ENCODE measurements at places on chromosomes 7 and 10.

- DNase-seq, result no peak
Measured at GRCh38 chr10:70285476-70285831, 1.6 kb upstream of the NPFFR1 start.

DNA sequence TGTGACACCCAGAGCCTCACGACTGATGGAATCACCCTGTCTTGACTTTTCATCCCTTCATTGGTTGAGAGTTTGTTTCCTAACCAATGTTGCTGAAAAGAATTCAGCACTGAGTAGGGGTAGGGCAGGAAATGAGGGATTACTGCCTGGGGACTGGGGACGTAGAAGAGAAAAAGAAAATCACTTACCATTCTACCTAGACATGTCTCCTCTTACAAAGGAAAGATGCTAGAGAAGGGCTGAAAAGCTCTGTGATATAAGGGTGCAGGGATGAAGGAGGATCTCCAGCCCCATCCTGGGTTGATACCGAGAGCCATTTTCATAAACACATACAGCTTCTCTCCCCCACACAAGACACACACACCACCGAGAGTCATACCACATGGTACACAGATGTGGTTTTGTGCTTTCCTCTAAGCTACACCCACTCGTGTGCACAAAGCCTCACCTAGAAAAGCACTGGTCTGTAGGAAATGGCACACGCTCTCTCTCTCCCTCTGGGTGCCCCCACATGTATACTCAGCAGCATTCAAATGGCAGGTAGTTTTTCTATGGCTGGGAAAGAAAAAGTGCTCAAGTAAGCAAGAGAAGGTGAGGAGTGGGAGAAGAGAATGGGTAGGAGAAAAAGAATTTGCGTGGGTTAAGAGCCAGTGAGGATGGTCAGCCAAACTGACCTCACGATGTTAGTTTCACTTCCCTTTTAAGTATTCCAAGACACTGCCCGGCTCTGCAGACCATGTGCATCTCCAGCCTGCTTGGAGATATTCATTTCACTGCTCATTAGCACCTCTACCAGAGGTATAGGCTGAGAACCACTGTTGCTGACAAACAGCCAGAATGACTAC lies 85.8 kb downstream of the CALD1 start:
- no peak for DNase-seq

DNA sequence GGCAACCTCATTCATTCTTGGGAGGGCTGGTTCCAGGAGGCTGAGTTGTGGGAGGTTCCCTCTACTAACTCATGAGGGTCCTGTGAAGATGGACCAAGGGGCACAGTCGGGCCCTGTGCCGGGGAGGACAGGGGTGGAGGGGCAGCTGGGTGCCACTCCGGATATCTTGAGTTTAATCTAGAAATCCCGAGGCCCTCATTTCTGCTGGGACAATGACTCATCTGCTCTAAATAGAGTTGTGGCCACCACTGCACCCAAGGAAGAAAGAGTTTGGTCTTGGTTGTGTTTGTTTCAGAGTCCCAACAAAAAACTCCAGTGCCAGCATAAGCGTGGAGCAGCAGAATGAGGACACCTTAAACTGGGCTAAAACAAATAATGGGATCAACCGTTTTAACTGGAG lies 82.4 kb downstream of the EBF3 start:
- DNase-seq, result no peak

DNA sequence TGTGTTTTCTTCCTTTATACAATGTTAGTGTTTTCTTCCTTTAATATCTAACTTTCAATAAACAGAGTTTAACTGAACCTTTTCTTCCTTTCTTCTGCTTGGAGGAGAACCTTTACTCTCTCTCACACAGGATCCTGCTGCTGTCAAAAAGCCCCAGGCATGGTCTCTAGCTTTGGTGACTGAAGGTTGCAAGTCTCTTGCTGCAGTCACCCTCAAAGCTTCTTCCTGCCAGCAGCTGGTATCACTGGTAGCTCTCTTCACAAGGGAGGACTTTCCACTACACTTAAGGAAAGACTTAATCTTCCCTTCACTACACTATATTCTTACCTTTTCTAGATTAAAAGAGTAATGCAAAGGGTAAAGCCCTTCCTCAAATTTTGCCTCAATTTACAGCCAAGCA lies 153.4 kb downstream of the SGMS1 start:
- DNase-seq, result no peak

GRCh38 chr10:55746002-55746401 lies 615.1 kb downstream of the ZWINT start:
- DNase-seq, result no peak

DNA sequence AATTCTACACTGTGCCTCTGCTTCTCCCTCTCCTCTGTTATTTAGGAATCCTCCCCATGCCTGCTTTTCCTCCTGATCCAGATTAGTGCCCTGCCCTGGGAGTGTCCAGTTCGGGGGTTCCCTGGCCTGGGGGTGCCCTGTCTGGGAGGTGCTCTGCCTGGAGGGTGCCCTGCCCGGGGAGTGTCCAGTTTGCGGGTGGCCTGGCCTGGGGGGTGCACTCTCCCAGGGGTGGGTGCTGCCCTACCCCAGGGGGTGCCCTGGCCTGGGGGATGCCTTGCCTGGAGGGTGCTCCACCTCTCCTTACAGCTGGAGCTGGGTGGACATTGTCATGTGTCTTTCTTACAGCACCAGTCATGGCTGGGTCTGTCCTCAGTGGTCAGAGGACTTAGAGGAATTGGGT lies 20.2 kb downstream of the RAMP3 start:
- DNase-seq, result no peak

- DNase-seq, result no peak
Measured at GRCh38 chr7:13801669-13802068, 187.8 kb downstream of the ETV1 start.

DNA sequence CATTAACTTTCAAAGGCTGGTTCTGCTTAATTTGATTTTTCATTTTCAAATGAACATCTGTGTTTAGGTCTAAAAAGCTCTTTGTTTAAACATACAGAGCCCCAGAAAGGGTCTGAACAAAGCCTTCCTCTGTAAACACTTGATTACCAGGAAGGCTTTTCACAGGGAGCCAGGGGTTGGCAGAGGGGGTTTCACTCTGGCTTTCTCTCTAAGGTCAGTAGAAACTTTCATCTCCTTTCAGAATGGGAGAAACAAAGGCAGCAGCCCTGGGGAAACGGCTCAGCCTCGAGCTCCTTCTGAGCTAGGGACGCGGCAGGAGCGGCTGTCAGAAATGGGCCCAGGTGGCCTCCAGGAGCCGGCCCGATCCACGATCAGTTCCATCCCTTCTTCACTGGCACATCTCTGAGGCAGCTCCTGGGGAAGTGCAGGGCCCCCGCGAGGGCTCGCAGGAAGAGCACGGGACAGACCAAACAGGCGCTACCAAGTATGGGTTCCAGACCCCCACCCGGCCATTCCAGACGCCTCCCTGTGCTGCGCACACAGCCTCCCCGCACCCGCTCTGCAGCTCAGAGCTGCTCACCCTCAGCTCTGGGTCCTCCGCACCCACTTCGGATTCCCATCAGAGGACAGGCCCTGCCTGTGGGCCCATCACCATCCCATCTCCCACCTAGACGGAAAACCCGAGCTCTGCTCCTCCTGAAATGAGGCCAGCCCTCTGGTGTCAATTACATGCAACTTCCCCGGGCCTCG lies 124.1 kb downstream of the MAD1L1 start:
- no peak for DNase-seq

DNA sequence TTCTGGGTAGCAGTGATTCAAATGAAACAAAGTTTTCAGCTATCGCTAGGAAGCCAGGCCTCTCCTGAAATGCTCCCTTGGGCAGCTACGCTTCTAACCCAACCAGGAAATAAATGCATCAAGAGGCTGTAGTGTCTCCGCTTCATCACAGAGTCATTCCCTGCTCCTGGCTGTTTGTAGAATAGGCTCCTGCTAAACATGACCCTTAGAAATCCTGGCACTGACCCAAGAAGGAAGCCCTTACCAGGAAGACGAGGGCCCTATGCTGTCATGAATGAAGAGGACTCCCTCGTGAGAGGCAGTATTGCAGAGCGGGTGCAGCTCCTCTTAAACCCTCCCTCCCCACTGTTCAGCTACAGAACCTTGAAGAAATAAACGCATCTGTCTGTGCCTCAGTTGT lies 48.3 kb downstream of the NOD1 start:
- DNase-seq, result no peak

DNA sequence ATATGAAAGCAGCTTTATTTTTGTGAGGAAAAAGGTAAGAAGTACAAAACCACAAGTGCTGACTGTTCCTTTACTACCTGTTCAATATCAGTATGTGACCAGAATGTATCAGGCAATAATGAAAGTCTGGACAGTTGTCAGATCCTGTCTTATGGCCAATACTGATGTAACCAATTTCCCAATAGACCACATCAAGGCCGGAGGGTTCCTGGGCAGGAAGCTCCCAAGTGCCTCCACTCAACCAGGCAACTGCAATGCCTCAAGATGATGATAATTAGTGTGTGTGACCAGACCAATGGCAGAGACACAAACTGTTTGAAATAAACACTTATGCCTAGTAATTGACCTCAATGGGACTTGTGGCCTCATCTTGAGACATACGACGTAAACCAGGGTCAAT lies 149.4 kb upstream of the ASAH2 start:
- no peak for DNase-seq

GRCh38 chr10:103847909-103848468 lies 7.4 kb downstream of the SH3PXD2A start:
- no peak for DNase-seq

- no peak for DNase-seq
Measured at GRCh38 chr10:127720142-127720541, 16.8 kb upstream of the FOXI2 start.

DNA sequence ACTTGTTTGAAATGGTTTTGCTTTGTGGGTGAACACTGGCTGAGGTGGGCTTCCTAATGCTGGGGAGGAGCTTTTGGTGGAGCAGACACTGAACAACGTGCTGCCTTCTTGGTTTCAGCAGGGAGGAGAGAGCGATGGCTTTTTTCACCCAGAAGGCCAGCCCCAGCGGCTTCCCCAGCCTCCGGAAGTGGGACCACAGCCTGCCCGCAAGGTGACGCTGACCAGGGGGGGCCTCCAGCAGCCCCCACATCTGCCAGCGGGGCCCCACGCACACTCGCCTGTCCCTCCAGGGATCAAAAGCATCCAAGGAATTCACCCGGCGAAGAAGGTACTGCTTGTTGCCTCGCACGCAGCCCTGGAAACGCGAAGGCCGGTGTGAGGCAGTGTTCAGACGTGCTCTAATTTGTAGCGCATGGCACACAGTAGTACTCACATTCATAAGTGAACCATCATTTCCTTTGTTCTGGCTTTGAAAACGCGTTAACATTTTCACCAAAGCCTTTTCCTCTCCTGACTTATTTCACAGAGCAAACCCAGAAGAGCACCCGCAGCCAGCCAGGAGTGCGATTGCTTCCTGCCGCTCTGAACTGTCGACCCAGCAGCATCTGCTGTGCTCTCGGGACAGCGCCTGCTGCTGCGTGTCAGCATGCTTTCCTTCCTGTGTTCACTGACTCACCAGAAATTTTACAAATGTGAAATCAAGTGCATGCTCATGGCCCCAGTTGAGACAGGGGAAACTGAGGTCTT lies 48.4 kb downstream of the SHH start:
- DNase-seq, result no peak

- no peak for DNase-seq
Measured at GRCh38 chr10:59373071-59373470, 10.7 kb upstream of the FAM13C start.

- no peak for DNase-seq
Measured at GRCh38 chr7:91068136-91068795, 196.0 kb upstream of the FZD1 start.

DNA sequence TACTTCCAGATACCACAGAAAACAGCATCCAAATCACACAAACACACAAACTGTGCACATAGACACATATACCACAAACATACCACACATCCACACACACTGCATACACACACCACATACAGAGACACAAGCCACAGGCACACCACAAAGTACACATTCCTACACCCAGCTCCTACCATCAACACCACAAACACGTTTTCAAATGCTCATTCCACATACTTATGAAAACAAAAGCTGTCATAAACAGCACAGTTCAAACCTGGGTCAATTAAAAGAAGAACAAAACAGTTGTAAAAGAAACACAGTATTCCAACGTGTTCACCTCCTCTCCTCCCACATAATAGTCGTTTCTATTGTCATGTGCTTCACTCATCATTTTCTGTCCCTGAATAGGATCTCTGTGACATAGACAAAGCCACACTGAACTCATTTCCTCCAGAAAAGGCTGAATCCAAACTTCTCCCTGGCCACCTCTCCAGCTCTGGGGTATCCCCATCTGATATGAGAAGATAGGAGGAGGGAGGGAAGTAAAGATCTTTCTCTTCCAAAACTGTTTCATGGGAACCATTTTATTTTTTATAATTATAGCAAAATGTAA lies 89.2 kb downstream of the CXCL12 start:
- no peak for DNase-seq

- no peak for DNase-seq
Measured at GRCh38 chr7:70553364-70553763, 578.6 kb upstream of the GALNT17 start.

DNA sequence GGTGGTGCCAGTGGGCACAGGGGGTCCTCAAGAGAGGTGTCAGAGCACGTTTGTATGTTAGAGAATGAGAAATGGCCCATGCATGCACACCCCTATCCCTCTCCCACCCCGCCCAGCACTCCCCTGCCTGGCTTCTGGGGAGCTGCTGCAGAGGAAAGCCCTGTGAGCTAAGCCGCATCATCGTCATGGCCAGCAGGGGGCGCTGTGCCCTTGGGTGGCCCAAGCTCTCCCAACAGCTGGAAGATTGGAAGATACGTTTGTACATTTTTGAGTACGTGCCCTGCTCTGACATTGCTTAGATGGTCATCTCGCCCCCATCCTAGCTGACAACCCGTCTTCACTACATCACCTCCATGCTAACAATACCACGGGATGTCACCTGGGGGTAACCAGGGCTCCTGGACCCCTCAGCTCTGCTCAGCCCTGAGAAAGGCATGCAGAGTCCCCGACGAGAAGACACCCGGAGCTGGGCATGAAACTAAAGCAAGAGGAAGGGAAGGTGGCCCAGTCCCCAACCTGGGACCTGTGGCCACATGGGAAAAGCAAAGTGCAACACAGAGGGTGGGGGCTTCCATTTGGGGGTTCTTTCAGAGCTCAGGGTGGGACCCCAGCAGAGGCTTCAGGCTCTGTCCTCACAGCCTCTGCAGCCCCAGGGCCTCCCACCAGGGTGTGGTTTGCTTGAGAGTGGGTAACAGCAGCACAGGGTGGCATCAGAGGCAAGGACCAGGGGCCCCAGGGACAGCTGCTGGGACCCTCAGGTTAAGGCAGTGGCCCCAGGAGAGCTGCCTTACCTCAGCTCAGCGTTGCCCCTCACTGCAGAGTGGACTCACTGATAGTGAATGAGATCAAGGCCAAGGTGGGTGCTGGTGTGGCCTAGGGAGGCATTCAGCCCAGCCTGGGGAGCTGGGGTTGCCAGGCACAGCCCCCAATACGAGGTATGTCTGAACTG lies 136.6 kb downstream of the PTPN20 start:
- DNase-seq, result no peak

- DNase-seq, result no peak
Measured at GRCh38 chr7:118286131-118286530, 61.6 kb downstream of the ANKRD7 start.

GRCh38 chr10:23344241-23344841 lies at the start of gene C10orf67:
Gene C10orf67 (minus strand): TSS chr10:23344797. CDS start chr10:23344774, 23 bp downstream.
- no peak for DNase-seq

GRCh38 chr7:2969398-2970306 lies 74.0 kb downstream of the CARD11 start:
- no peak for DNase-seq

Data from cerebellar nuclear complex (tissue), 1 donor.